SK-N-SH (cell line): ENCODE measurements at places on chromosomes 16 and 17. TPM values are rescaled to one million over a fixed set of nuclear protein-coding genes. Genes with fewer than 3 reads are reported as not detected.

KRTAP3-2 gene
- not detected in 2 replicates for polyA plus RNA-seq

MYO15A gene
- polyA plus RNA-seq, result 0.15 and 0.43 TPM in 2 replicates

IRX5 gene
- 1.0 and 1.4 TPM in 2 replicates for polyA plus RNA-seq

SGCA gene
- 0.29 TPM in 1 of 2 replicates, not detected in the other for polyA plus RNA-seq

- no peaks in the 10 kb centered on the region for H3K4me1 ChIP-seq
- DNase-seq, result no peak
These were observed 10.4 kb upstream of the SLC47A2 start for GRCh38 chr17:19726631-19727376.

DNA sequence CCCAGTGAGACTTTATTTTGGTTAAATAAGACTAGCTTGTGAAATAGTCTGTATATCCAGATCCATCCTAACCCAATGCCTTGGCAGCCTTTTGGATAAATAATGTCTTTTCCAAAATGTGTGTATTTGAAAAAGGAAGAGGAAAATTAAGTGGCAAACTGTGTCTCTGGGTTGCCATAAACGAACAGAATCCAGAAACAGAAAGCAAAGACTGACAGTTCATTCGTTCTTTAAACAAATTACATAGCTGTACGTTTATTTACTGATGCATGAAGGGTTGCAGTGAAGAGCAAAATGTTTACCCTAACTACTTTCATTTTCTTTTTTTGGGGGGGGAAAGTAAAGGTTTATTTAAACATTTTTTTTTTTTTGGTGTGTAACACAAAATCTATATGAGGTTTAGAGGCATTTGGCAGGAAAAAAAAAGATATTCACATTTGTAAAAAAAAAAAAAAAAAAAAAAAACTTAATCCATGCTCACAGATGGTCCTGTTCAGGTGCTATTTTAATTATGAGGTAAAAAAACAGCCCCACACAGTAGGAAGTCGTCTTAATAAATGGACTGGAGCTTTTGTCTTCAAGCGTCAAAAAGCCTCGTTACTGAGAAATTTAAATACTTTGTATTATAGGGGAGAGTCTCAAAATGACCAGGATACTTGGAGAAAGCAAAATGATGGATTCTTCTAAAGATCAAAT is 245.9 kb downstream of the FTO start:
- no peak overlapping the region for H3K4me3 ChIP-seq
- no peak for DNase-seq
- H3K36me3 ChIP-seq, result no peaks in the 10 kb centered on the region
- H3K4me1 ChIP-seq, result peaks cover 14% of the 10 kb centered on the region
- no peaks in the 10 kb centered on the region for H3K27me3 ChIP-seq

MYL4 gene
- polyA plus RNA-seq, result not detected in 2 replicates

- no peak overlapping the region for H3K4me3 ChIP-seq
- H3K4me1 ChIP-seq, result no peaks in the 10 kb centered on the region
- no peaks in the 10 kb centered on the region for H3K27me3 ChIP-seq
- DNase-seq, result no peak
- H3K27ac ChIP-seq, result no peak overlapping the region
These were observed 12.0 kb upstream of the TRPV1 start for GRCh38 chr17:3621146-3621720.

GRCh38 chr17:74117999-74118421 is 85.5 kb upstream of the RPL38 start:
- no peaks in the 10 kb centered on the region for H3K4me1 ChIP-seq
- no peak overlapping the region for H3K27ac ChIP-seq
- no peaks in the 10 kb centered on the region for H3K27me3 ChIP-seq
- peak; percentile 48 for DNase-seq
- no peak overlapping the region for H3K4me3 ChIP-seq

TTYH2 gene
- 16.1 and 17.0 TPM in 2 replicates for polyA plus RNA-seq
